Ascending aorta (tissue), 2 donors: ENCODE measurements at places on chromosomes 12 and 14.

GRCh38 chr12:11697131-11697530 is 47.7 kb downstream of the ETV6 start:
- H3K27me3 ChIP-seq: no peaks in the 10 kb centered on the region
- H3K36me3 ChIP-seq: no peaks in the 10 kb centered on the region
- DNase-seq: no peak
- H3K27ac ChIP-seq: peak overlapping the region; percentile 48
- H3K4me1 ChIP-seq: peaks cover 58% of the 10 kb centered on the region
- H3K4me3 ChIP-seq: no peak overlapping the region

DNA sequence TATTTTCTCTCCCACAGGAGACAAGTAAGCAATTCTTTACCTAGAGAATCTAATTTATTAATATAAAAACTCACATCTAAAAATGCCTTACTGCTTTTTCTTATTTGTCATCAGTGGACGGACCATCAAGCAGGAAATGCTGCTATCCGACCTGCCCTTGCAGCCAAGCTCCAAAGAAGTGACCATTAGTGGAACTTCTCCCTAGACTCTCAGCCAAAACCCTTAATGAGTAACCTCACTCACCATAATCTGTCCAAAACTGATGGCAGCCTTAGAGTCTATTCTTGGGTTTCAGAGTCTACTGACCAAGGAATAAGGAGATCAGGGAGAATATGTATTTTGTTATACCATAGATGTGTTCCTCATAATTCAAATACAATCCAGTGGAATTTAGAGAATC is 60.9 kb upstream of the CFL2 start:
- no peaks in the 10 kb centered on the region for H3K27me3 ChIP-seq
- peaks cover 36% of the 10 kb centered on the region for H3K36me3 ChIP-seq
- H3K4me1 ChIP-seq: no peaks in the 10 kb centered on the region
- no peak overlapping the region for H3K27ac ChIP-seq
- DNase-seq: no peak
- H3K4me3 ChIP-seq: no peak overlapping the region

DNA sequence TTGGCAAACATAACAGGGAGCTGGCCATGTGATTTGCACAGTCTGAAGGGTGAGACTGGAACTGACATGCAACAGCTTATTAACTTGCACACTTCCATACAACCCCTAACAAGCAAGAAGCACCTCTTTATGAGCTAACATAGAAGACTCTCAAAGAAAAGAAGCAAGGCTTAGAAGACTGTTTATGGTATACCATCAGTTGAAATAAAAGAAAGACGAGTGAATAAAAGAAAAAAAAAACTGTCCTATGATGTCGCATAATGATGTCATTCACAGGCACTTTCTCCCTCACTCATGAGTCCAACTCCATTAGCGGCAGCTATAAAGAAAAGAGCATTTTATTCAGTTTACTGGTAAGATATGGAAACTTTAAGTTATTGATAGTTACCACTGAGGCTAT is 3.3 kb upstream of the MDM1 start:
- no peaks in the 10 kb centered on the region for H3K36me3 ChIP-seq
- no peak overlapping the region for H3K4me3 ChIP-seq
- peaks cover 8% of the 10 kb centered on the region for H3K4me1 ChIP-seq
- no peak overlapping the region for H3K27ac ChIP-seq

- H3K4me1 ChIP-seq: no peaks in the 10 kb centered on the region
- H3K27ac ChIP-seq: no peak overlapping the region
- H3K36me3 ChIP-seq: no peaks in the 10 kb centered on the region
- H3K27me3 ChIP-seq: no peaks in the 10 kb centered on the region
Measured at GRCh38 chr12:125512541-125513298, 447.5 kb downstream of the AACS start.

- no peaks in the 10 kb centered on the region for H3K4me1 ChIP-seq
- no peaks in the 10 kb centered on the region for H3K27me3 ChIP-seq
- peaks cover 17% of the 10 kb centered on the region for H3K36me3 ChIP-seq
Measured at GRCh38 chr12:50677858-50678257, 86.0 kb upstream of the ATF1 start.

- DNase-seq: no peak
- H3K4me3 ChIP-seq: no peak overlapping the region
- no peaks in the 10 kb centered on the region for H3K27me3 ChIP-seq
- H3K36me3 ChIP-seq: no peaks in the 10 kb centered on the region
- no peak overlapping the region for H3K27ac ChIP-seq
Measured at GRCh38 chr14:81246461-81247270, 25.9 kb upstream of the GTF2A1 start.

DNA sequence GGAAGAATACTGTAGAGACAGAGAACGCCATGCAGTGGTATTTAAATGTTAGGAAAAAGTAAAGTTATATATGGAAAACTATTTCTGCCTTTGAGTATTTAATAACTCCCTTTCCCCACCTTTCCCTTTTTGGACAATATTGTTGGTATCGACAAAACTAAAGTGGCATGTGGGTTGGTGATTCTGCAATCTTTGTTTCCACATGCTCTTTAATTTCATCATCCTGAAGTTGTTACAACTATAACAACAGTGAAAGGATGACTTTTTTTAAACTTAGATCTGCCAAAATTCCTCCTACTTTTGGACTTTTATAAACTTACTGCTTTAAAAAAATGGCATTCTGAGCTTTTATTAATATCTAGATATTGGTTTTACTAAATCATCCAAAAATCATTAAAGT is 25.3 kb downstream of the TTC8 start:
- peaks cover 6% of the 10 kb centered on the region for H3K36me3 ChIP-seq
- no peak for DNase-seq
- no peaks in the 10 kb centered on the region for H3K4me1 ChIP-seq
- no peak overlapping the region for H3K4me3 ChIP-seq
- H3K27me3 ChIP-seq: no peaks in the 10 kb centered on the region
- no peak overlapping the region for H3K27ac ChIP-seq

GRCh38 chr14:101472518-101472849 is 88.8 kb upstream of the DIO3 start:
- no peaks in the 10 kb centered on the region for H3K36me3 ChIP-seq
- H3K4me1 ChIP-seq: peaks cover 2% of the 10 kb centered on the region

DNA sequence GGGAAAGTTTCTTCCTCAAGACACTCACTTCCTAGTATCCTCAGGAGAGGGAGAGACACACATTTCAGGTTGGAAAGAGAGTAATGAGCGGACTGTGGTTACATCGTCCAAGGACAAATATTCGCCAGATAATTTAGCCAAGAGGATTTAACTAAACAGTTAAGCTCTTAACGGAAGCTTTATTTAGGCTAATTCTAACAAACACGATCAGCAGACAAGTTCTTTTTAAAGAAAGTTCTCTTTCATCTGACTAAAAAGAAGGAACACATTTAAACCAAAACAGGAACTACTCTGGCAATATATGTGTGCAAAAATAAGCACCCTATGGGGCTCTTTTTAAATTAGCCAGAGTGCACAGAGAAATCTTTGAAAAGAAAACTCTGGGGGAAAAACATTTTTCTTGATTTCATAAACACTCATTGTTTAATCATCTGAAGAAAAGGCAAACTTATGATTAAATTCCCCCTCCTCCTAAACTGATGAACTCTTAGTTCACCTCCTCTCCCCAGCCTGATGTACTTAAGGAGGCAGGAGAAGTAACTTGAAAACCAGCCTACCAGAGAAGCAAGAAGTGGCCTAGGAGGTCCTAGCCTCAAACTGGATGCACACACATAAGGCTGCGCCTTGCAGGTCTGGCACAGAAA is 13.3 kb upstream of the BTG1 start:
- H3K4me3 ChIP-seq: no peak overlapping the region
- no peaks in the 10 kb centered on the region for H3K27me3 ChIP-seq
- no peak overlapping the region for H3K27ac ChIP-seq
- no peak for DNase-seq
- H3K4me1 ChIP-seq: no peaks in the 10 kb centered on the region
- no peaks in the 10 kb centered on the region for H3K36me3 ChIP-seq

DNA sequence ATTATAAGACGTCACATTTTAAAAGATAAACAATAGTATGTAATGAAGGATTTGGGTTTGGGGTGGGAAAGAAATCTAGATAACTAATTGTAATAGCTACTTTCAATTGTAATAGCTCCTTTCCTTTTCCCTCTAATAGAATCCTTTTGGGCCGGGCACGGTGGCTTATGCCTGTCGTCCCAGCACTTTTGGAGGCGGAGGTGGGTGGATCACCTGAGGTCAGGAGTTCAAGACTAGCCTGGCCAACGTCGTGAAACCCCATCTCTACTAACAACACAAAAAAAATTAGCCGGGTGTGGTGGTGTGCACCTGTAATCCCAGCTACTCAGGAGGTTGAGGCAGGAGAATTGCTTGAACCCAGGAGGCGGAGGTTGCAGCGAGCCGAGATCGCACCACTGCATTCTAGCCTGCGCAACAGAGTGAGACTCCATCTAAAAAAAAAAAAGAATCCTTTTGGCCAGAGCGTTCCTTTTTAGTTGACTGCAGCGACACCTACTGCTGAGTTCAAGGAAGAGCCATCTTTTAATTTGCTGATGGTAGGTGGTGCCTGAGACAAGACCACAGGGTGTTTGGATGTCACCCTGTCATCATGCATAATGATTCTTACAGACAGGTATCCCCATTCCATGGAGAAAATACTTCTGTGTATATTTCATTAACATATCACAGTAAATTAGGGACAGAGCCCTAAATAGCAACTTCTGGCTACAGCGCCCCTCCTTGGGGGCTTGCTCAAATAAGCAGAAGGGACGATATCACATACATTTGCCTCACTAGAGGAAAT is 79.5 kb downstream of the ARMH4 start:
- no peaks in the 10 kb centered on the region for H3K27me3 ChIP-seq
- H3K27ac ChIP-seq: no peak overlapping the region
- no peaks in the 10 kb centered on the region for H3K36me3 ChIP-seq
- no peak for DNase-seq
- peak overlapping the region; percentile 42 for H3K4me3 ChIP-seq

DNA sequence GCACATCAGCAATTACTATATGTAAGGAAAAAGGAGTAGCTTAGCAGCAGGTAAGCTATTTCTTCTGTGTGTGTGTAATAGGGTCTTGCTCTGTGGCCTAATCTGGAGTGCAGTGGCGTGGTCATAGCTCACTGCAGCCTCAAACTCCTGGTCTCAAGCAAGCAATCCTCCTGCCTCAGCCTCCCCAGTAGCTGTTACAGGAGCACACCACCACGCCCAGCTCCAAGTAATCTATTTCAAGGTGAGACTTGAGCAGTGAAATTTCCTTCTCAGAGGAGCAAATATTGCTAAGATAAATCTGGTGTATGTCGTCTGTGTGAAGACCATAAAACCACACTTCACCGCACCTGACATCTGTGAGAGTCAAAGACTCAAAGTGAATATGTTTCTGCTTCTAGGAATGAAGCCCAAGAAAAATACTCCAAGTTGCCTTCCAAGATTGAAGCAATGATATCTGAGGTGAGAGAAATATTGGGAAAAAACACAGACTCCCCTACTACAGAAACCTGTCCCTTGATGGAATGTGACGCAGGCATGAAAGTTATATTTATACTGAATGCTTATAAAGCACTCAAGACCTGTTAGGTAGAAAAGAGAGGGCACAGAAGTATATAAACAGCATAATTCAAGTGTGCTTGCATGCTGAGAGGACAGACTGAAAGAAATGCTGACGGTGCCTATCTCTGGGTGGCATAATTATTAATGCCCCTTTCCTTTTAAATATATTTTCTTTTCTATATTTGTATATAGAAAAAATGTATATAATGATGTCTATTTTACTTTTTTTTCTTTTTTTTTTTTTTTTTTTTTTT is 2.5 kb upstream of the SELPLG start:
- H3K36me3 ChIP-seq: no peaks in the 10 kb centered on the region
- H3K27ac ChIP-seq: no peak overlapping the region
- no peaks in the 10 kb centered on the region for H3K27me3 ChIP-seq
- H3K4me3 ChIP-seq: no peak overlapping the region
- DNase-seq: no peak

DNA sequence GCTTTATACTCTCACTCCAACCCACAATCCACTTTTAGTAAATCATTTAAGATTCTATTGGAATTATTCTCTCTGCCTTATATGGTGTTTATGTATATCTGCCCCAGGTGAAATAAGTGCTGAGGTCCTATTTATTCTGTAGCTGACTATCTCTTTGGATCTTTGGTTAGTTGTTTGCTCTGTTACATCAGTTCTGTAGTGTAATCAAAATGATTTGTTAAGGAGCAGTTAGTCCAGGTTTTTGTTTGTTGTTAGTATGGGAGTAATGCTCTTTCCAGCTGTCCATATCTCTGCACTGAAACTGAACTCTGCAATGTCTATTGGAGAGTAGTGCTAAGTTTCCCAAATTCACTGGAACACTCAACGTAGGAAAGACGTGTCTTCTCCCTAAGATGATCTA is 615.8 kb downstream of the SNAPC1 start:
- no peaks in the 10 kb centered on the region for H3K36me3 ChIP-seq
- H3K27me3 ChIP-seq: no peaks in the 10 kb centered on the region
- H3K27ac ChIP-seq: no peak overlapping the region

DNA sequence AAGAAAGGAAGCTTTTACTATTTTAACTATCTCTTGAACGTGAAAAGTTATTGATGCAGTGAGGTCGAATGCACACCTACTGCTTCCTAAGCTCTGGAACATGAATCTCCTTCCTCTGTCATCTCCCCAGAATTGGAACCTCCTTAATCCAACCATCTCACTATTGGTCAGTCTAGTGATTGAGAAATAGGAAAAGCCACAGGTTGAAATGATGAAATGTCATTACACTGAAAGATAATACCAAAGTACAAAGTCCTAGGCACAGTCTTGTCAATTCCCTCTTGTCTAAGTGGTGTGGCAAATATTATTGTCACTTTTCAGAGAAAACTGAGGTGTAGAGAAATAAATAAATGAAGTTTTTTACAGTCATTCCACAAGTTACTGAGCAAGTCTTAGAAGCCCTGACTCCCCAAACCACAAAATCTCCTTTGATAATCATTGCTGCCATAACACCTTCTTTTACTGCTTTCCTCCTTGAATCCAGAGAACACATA is 19.5 kb upstream of the HIGD1C start:
- no peaks in the 10 kb centered on the region for H3K27me3 ChIP-seq
- H3K4me3 ChIP-seq: no peak overlapping the region
- H3K36me3 ChIP-seq: peaks cover 31% of the 10 kb centered on the region
- peak overlapping the region; percentile 77 for H3K27ac ChIP-seq
- H3K4me1 ChIP-seq: peaks cover 5% of the 10 kb centered on the region

GRCh38 chr14:23371865-23372264 is 744 bp upstream of the IL25 start:
- H3K4me1 ChIP-seq: no peaks in the 10 kb centered on the region
- H3K27ac ChIP-seq: no peak overlapping the region
- H3K36me3 ChIP-seq: no peaks in the 10 kb centered on the region
- no peak for DNase-seq
- H3K27me3 ChIP-seq: no peaks in the 10 kb centered on the region

DNA sequence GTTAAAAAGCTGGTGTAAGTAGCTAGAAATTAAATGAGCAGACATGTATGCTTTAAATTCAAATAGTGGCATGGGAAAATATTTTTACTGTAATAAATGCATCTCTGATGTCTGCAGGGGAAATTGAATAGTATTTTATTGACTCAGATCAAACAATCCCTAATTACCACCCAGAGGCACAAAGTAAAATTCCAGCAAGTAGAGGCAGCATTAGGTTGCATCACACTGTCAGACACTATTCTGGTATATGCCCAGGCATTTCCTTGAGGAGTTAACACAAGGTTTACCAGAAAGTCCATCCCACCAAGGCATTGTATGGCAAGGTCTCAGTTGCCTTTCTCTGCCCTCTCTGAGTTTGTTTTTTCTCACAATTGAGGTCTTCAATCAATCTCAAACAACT is 201.6 kb upstream of the KITLG start:
- no peak overlapping the region for H3K27ac ChIP-seq
- no peaks in the 10 kb centered on the region for H3K36me3 ChIP-seq
- H3K4me3 ChIP-seq: no peak overlapping the region
- H3K27me3 ChIP-seq: no peaks in the 10 kb centered on the region
- H3K4me1 ChIP-seq: no peaks in the 10 kb centered on the region

- H3K4me1 ChIP-seq: peaks cover 25% of the 10 kb centered on the region
- no peaks in the 10 kb centered on the region for H3K36me3 ChIP-seq
- H3K27me3 ChIP-seq: no peaks in the 10 kb centered on the region
- DNase-seq: peak; percentile 75
- no peak overlapping the region for H3K4me3 ChIP-seq
Measured at GRCh38 chr14:72715215-72715849, 178.6 kb downstream of the DPF3 start.
